ENCODE measurements at places on chromosomes 4 and X. TPM values are rescaled to one million over a fixed set of nuclear protein-coding genes. Genes with fewer than 3 reads are reported as not detected.

The PRDM8 gene
- total RNA-seq = 0.65 TPM

The CLIC2 gene
- 10.8 TPM for total RNA-seq

The MAGEB1 gene
- not detected for total RNA-seq

The PNMA6F gene
- not detected for total RNA-seq

The VSIG4 gene
- not detected for total RNA-seq

The OFD1 gene
- total RNA-seq = 12.0 TPM

The MAGEB17 gene
- not detected for total RNA-seq

The MTTP gene
- total RNA-seq = not detected

The ANXA3 gene
- 191 TPM for total RNA-seq

The ZMAT1 gene
- total RNA-seq = 2.4 TPM

The DUSP21 gene
- not detected for total RNA-seq

The WWC2 gene
- 31.1 TPM for total RNA-seq

The PNMA5 gene
- total RNA-seq = not detected

The WDR1 gene
- total RNA-seq = 493 TPM

The UGT2B15 gene
- not detected for total RNA-seq

The ZC4H2 gene
- total RNA-seq = 12.4 TPM

The NAT8L gene
- total RNA-seq = under 0.01 TPM

The GPM6B gene
- 0.33 TPM for total RNA-seq

The STPG2 gene
- total RNA-seq = under 0.01 TPM

The RASL11B gene
- total RNA-seq = not detected

The LONRF3 gene
- 11.3 TPM for total RNA-seq

The CT47B1 gene
- not detected for total RNA-seq

The HEPH gene
- 1.3 TPM for total RNA-seq

The TCP11X2 gene
- not detected for total RNA-seq

The XAGE2 gene
- not detected for total RNA-seq

The NXF2B gene
- not detected for total RNA-seq

The SLC26A1 gene
- 0.19 TPM for total RNA-seq

The GRID2 gene
- not detected for total RNA-seq

The SPIN3 gene
- total RNA-seq = 6.1 TPM

The ITGB1BP2 gene
- 2.7 TPM for total RNA-seq

The AKAP14 gene
- not detected for total RNA-seq

The MGARP gene
- 2.8 TPM for total RNA-seq

The GSTCD gene
- 20.9 TPM for total RNA-seq

The FRG2 gene
- not detected for total RNA-seq
